ENCODE measurements at places on chromosomes 3 and 15.

- no peak for DNase-seq
These were observed 129.4 kb upstream of the SLC24A5 start for GRCh38 chr15:47991357-47991756.

GRCh38 chr3:170632780-170633179 is 46.9 kb upstream of the SLC7A14 start:
- DNase-seq = peak; percentile 19

GRCh38 chr3:179957264-179957845 is 79.4 kb downstream of the PEX5L start:
- DNase-seq = no peak

GRCh38 chr3:36302158-36302509 is 78.2 kb upstream of the STAC start:
- no peak for DNase-seq

DNA sequence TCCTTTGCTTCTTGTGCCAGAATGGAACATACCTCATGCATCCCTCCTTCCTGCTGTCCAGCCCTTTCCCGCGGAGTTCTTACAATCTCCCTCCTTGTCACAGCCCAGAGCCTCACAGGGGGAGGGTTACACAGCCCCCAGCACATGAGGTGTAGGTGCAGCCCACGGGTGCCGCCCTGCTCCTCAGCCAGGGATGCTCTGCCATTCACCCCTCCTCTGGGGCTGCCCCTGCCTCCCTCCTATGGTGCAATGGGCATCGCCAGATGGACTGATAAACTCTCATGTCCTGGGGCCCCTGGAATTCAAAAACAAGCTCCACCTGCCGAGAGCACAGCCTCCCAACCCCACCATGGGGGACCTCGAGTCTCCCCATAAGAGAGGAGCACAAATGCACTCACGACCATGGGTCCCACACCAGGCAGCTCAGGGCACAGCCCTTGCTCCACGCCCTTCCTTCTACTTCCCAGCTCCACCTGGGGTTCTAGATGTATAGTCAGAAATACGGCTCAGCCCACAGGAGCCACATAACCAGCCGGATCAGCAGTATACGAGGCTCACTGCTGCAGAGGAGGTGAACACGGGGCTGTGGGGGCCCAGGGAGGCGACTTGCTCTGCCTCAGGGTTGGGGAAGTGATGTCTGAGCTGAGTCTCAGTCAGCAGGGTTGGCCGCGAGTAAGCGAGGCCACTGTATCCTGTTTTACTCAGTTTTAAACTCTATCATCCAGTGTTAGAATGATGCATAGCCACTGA is 269.7 kb upstream of the LYSMD4 start:
- DNase-seq = no peak

DNA sequence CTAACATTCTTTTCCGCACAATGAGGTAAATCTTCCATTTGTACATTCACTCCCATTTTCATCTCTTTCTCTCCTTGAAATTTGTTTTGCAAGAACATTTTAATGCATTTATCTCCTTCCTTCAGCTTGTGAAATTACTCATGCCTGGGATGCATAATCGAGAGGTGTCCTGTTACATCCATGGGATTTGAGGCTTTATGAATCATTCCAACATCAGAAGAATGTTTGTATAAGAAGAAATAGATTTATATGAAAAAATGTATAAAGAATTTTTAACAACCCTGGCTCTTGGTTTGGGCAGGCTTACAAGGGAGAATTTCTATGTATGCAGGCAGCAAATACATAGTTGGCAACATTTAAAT is 93.2 kb upstream of the MBNL1 start:
- no peak for DNase-seq

- DNase-seq = no peak
These were observed 35.6 kb downstream of the KLHL6 start for GRCh38 chr3:183519891-183520290.

GRCh38 chr3:194654443-194654842 is 17.5 kb downstream of the LSG1 start:
- no peak for DNase-seq

- no peak for DNase-seq
These were observed 1.7 kb upstream of the VPS18 start for GRCh38 chr15:40892447-40893012.

DNA sequence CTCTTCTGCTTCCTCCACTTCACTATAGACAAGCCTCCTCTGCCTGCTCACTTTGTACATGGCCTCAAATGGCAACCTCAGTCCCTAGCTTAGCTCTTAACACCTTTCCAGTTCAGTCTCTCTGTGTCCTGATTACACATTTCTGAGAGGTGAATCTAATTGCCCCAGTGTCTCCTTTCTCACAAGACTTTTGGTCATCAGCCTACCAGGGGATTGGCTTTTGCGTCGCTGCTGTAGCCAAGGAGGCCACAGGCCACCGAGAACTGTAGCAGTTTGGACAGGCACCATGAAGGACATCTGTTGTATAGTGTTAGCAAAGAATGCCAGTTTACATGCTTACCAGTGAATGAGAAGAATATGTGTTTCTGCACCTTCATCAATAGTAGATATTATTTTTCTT is 8.5 kb downstream of the IREB2 start:
- DNase-seq = no peak

GRCh38 chr3:48694610-48695392 is 9.1 kb upstream of the NCKIPSD start:
- DNase-seq = no peak

DNA sequence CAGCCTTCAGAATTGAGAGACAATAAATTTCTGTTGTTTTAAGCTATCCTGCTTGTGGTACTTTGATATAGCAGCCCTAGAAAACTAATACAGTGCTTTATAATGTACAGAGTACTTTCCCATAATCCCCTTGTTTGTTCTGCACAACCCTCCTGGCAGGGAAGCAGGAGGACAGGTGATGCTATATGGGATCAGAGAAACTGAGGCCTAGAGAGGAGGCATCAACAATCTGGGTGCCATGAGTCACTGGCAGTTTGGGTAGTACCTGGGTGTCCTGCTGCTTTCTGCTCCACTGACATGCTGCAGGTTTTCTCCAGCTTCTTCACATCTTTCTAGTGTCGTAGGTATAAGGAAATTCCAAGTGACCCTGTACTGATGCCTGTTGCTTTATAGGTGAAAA is 55.0 kb downstream of the CTDSPL start:
- DNase-seq = no peak

DNA sequence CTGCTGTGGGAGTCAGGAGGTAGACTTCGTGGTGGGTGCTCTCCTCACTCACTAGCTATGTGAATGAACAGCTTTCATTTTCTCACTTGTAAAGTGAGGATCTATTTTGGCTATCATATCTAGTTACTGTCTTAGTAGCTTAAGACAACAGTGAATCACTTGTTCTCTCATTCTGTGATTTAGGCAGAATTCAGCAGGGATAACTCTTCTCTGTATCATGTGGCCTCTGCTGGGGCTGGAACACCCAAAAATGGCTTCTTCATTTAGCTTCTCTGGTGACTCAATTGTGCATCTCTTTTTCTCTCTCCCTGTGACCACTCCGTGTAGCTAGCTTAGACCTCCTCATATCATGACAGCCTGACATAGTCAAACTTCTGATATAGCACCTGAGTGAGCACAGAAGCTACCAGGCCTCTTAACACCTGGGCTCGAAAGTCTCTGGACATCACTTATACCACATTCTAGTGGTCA is 68.4 kb downstream of the BFSP2 start:
- DNase-seq = no peak

DNA sequence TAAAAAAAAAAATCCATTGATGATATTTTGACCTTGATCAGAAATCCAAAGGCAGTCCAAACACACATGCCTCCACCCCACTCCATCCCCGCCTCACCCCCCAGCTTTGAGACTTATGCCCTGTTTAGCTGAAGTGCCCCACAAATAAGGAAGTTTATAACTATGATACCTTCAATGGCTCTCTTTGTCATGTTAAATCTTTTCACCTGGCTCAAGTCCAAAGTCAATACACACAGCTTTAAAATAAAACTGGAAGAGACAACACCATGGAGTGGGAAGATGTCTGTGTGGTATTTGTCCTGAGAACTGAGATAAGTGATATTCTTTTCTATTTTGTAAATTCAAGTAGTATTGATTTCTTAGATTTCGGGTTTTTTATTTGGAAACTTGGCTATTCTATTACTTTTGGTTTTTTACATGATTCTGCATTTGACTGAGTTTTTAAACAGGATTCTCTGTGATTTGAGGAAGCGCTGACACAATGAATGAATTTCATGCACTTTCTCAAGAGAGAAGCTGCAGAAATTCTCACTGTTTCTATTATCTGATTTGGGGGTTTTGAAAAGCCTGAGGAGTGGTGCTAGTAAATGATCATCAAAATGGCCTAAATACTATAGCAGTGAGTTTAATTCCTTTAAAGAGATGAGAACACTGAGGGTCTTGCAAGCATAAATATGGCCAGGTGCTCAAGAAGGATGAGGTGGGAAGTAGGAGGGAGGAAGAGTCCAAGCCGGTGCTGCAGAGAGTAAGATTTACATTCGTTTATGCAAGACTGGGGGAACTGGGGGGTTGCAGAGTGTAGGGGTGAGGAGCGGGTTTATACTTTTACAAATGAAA is 5.2 kb downstream of the FOXB1 start:
- no peak for DNase-seq

GRCh38 chr3:64134882-64135281 is 90.4 kb downstream of the PRICKLE2 start:
- DNase-seq = no peak

- no peak for DNase-seq
These were observed 6.3 kb downstream of the TBL1XR1 start for GRCh38 chr3:177190756-177191681.

DNA sequence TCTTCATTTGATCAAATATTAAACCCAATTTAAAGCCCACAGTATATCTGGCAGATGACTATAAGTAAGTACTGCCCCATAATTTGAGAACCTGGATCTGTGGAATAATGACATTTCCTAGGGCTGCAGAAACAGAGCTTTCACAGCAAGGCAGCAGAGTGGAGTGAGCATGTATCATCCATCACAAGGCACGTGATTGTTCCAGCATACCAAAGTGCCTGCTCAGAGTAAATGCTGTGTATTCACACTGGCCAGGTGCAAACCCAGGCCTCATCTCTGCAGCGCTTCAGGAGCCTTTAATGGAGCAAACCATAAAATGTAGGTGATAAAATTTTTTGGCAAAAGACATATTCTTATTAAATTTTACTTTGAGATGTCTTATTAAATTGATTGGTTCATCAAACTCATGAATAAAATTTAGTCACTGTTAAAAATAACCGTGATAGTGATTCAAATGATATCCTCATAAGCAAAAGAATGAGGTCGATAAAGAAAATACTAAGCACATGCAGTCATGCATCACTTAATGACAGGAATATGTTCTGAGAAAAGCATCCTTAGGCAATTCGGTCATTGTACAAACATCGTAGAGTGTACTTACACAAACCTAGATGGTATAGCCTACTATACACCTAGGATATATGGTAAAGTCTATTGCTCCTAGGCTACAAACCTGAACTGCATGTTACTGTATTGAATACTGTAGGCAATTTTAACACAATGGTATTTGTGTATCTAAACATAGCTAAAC is 99.3 kb upstream of the SLC24A5 start:
- DNase-seq = no peak

DNA sequence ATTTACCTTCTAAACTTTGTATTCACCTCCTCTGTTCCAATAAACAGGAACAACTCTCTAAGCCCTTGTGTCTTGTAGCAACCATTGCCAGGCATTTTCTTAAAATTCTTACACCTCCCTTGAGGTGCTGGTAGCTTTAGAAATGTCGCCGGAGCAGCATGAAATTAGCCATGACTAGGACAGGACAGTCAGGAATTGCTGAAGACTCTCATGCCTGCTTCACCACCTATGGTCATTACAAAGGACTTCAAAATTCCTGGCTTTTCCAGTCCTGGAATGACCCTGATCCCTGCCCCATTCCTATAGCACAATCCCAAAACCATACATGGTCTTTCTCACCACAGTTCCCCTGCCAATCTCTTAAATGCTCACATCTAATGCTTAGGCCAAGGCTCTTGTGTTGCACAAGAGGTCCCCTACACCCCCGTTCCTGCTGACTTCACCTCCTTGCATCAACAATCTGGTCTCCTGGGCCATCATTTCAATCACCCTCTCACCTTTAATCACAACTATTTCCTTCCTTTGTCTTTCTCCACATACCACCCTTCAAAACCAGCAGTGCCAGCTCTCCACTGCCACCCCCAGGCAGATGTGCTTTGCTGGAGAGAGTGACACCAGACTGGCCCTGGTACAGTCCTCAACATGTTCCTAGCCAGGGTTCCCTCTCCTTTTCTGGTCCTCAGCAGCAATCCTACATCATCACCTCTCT is 113.2 kb upstream of the TJP1 start:
- no peak for DNase-seq

GRCh38 chr15:88089024-88089620 is 167.4 kb downstream of the NTRK3 start:
- DNase-seq = no peak

DNA sequence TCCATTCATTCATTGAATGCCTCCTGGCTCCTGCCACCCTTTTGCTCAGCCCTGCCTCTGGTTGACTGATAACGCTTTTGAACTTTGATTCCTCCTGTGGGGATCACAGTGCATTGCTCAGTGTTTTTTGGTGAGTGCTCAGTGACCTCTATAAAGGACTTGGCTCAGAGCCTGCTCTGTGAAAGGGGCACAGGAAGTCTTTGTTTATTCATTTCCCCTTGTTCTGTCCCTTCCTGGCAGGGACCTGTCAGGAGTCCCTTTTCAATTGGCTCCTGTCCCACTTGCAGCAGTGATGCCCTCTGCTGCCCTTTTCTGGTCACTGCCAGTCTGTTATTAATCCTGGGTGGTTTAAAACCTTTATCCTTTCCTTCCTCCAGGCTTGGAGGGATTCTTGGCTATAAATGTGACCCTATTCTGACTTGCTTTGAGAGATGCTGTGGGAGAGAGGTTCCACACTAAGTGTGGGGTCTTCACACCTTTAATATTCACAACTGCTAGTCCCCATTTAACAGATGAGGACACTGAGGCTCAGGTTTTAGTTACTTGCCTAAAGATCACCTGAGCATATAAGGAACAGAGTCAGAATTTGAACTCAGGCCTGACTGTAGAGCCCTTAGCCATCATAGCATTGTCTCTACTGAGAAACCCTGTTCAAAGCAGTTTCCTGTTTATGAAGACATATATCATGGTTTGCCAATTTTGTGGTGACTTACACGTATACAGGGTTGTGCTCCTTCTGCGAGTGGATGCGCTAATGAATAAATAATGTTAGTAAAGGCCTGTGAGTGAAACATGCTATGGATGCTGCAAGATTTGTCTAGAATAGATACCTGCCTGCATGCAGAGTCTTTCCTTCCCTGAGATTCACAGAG is 23.2 kb upstream of the TATDN2 start:
- DNase-seq = peak; percentile 45

DNA sequence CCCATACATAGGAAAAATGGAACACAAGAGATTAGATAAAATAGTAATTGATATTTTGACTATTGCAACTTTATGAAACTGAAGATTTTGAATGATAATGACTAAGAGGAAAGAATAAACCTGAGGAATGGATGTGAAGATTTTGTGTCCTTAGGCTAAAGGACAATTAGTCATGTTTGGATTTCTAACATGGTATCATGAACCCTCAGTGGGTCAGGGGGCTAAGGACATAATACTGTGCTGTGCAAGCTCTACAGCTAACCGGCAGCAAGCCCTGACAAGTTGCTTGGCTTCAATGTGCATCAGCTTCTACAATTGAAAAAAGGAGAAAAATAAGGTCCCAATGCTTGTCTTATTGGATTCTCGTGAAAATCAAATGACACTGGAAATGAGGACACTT is 491.0 kb downstream of the MECOM start:
- DNase-seq = no peak
